ENCODE measurements at places on chromosomes 4 and X.

- no peak for DNase-seq
Observed at GRCh38 chr4:184417802-184418511, 56.4 kb downstream of the IRF2 start.

DNA sequence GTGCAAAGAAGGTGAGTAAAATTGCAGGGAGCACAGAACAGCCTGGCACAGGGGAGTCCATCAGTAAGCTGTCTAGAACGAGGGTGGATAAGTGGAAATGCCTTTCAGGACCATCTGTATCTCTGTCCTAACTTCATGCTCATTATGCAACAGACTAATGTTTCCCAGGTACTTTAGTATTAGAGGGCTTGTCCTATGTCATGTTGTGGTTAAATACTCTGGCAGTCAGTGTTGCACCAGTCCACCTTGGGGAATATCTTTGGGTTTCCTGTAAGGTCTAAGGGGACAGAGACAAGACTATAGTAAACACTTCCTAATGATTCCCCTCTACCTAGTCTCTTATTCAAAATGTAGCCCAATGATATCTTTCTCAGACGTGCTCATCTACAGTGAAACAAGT lies 21.3 kb downstream of the NOCT start:
- no peak for DNase-seq

DNA sequence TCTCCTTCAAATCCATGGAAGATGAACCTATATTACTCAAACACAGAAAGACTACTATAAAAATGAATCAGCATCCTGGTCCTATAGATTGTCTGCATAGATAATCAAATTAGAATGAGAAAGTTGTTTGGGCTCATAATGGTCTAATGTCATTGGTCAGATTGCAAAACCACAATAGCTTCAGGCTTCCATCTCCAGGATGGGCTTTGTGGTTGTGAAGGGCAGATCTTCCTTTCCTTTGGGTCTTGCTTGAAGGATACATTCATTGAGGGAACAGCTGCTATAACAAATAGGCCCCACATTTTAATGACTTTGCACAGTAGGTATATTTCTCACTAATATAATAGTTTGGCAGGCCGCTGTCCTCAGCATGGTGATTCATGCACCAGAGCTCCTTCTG lies 94.3 kb downstream of the REPS2 start:
- DNase-seq, result no peak

DNA sequence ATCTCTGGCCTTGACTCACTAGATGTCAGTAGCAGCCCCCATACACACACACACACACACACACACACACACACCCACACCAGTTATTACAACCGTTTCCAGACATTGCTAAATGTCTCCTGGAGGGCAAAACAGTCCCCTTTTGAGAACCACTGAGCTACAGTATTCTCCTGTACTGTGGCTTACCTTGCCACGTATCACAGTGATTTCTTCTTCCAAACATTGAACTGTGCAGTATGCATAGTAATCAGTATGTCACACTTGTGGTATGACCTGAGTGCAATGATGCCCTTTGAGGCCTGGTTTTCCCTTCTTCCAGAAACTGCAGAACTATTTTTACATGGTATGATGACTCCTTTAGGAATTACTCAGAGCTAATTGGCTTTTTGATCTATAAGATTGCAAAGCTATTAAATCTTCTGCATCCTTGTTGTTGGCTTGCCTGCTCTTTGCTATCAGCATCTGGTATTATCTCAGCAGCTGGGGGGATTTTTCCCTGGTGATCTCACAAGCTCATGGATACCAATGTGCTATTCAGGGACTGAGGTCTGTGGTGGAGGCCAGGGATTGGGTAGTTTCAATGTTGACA lies 3.6 kb upstream of the THOC2 start:
- no peak for DNase-seq

- DNase-seq, result no peak
Observed at GRCh38 chrX:144219035-144219434, 335.2 kb downstream of the UBE2NL start.

DNA sequence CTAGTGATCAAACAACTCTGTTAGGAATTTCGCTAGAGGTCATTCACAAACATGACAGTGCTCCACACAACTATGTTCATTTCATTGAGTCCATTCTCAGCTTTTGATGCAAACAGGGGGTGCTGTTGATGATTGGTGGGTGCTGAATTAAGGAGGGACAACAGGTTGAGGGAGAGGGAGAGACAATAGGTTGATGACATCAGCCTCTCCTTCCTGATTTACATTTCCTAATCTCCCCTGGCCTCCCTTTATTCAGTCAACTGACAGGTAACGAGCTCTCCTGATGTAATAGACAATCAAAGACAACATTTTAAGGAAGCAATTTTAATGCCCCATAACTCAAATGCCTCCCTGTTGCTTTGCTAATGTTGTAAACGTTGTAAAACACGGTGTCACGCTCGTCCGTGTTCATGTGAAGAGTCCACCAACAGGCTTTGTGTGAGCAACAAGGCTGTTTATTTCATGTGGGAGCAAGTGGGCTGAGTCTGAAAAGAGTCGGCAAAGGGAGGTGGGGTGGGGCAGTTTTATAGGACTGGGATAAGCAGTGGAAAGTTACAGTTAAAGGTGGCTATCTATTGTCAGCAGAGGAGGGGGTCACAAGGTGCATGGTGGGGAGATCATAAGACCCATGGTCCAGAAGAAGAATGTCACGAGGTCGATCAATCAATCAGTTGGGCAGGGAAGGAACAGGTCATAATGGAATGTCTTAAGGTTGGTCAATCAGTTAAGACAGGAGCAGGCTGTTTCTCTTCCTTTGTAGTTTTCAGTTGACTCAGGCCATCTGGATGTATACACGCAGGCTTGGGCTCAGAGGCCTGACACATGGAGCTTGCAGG lies 4.8 kb upstream of the GAR1 start:
- DNase-seq, result no peak

GRCh38 chrX:119008110-119008744 lies 33.8 kb downstream of the LONRF3 start:
- no peak for DNase-seq

DNA sequence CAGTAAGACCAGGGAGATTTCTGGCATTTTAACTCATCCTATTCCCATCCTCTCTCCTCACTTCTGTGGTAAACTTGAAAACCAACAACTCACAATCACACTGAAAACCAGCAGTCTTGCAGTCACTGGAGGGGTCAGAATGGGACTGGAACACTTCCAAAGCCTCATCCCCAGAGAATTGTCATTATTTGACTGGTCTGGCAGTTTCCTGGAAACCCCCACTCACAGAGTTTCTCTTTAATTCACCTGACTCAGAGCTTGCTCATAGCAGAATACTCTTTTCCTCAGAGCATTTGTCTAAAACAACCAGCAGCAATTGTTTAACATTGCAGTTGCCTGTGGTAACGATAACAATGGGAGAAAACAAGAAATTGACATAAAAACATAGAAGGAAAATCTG lies 7.3 kb upstream of the RAB9B start:
- no peak for DNase-seq

DNA sequence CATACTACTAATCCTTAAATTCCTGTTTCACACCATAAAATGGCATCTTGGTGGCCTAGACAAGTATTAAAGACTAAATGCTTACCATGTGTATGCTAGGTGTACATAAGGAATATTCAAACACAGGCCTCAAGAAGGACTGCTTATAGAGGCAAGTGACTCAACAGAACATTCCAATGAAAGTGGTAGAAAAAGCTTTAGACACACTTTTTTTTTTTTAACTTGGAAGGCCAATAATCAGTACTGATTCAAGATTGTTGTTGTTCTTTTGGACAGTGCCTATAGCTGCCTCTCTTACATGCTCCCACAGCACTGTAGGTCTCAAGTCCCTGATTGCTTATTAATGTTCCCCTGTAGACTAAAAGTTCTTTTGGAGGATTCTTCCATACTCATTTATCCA lies 77.6 kb downstream of the FBXL5 start:
- DNase-seq, result no peak

DNA sequence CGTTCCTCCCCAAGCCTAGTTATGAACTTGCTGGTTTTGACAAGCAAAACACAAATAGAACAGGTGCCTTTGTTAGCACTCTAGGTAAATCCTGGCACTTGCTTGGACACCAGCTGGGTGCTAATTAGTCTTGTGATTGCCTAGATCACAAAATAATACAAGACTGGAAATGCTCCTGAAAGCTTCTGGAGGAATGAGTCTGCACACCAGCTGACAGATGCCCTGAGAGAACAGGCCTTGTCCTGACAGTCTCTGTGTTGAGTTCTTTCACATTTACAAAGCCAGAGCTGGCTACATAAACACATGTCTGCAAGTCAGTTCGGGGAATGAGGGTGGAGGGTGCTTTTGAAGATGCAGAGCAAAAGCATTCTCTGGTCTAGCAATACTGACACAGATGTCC lies 93.8 kb downstream of the ELOVL6 start:
- DNase-seq, result no peak

DNA sequence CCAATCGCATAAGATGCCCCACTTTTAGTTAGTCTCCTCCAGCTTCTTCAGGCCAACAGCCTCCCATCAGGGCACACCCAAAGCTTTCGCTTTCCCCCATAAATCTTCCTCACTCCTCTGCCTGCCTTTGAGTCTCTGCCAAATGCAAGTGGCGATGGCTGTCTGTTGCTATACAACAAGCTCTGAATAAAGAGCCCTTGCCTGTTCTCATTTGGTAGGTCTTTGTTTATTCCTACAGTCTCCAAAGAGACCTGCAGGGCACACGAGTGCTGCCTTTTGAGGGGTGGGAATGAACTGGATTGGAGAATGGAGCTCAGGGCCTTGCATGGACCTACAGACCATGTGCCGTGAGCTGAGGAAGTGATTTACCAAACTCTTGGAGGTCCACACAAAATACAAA lies 52.2 kb upstream of the SOD3 start:
- DNase-seq, result no peak

GRCh38 chrX:30307466-30307865 lies 1.7 kb downstream of the NR0B1 start:
- DNase-seq, result no peak

DNA sequence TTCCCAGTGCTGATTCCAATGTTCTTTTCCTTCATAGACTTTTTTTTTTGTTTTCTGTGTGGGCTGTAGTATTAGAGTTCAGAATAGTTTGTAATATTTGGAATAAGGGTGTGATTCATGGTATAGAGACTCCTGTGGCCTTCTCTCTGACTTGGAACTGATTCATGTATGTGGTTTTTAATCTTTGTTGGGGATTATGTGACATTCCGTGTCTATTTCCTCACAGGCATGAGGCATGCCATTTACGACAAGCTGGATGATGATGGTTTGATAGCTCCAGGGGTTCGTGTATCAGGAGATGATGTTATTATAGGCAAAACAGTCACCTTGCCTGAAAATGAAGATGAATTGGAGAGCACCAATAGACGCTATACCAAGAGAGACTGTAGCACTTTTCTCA lies 44.4 kb downstream of the POLR2B start:
- no peak for DNase-seq

DNA sequence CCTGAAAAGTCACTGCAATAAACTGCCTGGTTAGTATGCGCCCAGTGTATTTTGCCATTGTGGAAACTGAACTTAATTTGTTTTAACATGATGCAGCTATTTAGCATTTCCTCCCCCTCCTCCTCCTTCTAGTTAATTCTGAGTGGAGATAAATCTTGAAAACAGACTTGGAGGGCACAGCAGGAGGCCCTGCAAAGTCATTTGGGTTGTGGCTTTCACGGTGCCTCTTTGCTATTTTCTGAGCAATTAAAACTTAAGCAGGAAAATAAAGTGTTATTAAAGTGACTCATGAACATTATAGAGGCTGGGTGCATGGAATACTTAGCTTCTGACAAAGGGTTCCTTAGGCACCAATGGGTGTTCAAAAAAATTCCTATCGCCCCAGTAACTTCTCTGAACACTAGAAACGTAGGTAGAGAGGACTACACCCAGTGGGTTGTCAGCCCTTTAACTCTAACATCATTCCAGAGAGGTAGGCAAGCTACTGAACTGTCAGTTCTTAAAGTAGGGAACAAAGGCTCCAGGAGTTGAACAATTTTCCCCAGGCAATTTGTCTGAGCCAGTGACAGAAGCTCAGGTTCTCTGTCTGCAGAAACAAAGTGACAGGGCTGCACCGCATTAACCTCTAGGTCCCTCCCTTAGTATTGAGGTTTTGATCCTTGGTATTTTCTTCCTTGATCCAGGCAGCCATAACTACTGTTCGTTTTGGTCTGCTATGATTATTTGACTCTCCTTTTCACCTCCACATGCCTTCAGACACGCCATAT lies 158.3 kb upstream of the KIT start:
- no peak for DNase-seq

GRCh38 chrX:123222920-123223319 lies 38.8 kb downstream of the GRIA3 start:
- no peak for DNase-seq

GRCh38 chr4:15233626-15234025 lies 194.2 kb upstream of the C1QTNF7 start:
- DNase-seq, result no peak

- no peak for DNase-seq
Observed at GRCh38 chr4:163380703-163381102, 37.0 kb downstream of the NPY5R start.

GRCh38 chr4:109939190-109939589 lies 26.5 kb downstream of the EGF start:
- DNase-seq, result no peak

DNA sequence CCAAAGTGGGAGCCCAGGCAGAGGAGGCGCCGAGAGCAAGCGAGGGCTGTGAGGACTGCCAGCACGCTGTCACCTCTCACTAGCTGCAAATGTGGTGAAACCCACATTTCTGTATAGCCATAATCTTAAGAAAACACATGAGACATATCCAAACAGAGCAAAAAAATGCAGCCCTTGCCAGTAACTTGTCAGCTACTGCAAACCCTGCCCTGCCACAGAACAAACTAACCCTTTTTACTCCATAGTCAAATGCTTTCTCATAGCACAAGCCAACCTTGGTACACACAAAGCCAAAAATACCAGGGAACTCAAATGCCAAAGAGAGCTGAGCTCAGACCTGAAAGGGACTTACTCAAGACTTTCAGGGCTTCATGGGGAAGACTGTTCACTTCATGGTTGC lies 14.9 kb upstream of the NXF3 start:
- DNase-seq, result no peak
